ENCODE measurements at places on chromosomes 12 and 14.

- no peak for DNase-seq
Observed at GRCh38 chr12:78853231-78853630, 11.3 kb upstream of the SYT1 start.

DNA sequence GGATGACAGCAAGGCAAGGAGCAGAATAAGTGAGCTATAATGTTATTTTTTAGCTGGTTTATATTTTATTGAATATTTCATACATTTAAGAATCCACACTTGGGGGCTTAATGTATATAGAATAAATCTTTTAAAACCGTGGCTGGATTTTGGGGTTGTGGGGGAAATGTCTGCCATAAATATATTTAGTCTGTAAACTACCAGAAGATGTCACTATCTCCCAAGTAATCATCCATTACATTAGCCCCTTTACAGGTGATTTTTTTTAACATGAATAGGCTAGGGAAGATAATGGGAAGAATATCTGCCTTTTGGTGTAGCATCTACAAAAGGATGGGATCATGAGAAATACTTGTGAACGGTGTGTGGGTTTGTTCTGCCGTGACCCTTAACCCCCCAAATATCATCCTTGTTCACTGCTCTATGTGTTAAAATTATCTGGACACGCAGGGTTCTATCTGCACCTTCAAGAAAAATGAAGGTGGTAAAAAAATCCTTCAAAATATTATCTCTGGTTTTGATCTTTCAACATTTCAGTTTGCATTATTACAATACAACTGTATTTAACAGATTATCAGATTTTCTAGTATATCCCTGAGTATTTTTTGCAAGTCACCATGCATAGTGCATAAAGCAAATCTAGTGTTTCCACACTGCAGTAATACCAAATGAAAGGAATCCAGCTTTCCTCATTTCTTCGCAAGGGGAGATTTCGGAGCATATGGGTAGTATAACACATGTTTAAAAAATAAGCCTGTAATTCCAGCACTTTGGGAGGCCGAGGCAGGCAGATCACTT is 8.0 kb upstream of the SLC17A8 start:
- no peak for DNase-seq

GRCh38 chr12:1613860-1614259 is 15.2 kb upstream of the WNT5B start:
- DNase-seq, result no peak

GRCh38 chr12:64663015-64663414 is 52.7 kb downstream of the RASSF3 start:
- DNase-seq, result no peak

GRCh38 chr12:48774516-48774915 is 14.4 kb downstream of the ADCY6 start:
- DNase-seq, result no peak

DNA sequence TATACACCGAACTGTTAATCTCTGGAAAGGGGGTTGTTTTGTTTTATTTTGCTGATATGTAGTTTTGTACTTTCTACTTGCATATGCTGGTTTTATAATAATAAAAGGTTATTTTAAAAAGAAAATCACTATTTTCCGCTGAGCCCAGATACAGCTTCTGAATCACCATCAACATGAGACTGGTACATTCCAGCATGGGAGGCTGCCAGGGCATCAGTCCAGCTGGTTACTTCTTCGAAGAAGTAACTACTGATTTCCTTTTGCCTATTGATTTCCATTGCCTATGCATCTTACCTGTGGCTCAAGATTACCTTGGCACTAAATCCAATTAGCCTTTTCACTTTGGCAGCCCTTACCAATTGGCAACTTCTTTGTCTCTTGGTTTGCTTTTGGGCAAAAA is 11.7 kb upstream of the OSBPL8 start:
- no peak for DNase-seq

DNA sequence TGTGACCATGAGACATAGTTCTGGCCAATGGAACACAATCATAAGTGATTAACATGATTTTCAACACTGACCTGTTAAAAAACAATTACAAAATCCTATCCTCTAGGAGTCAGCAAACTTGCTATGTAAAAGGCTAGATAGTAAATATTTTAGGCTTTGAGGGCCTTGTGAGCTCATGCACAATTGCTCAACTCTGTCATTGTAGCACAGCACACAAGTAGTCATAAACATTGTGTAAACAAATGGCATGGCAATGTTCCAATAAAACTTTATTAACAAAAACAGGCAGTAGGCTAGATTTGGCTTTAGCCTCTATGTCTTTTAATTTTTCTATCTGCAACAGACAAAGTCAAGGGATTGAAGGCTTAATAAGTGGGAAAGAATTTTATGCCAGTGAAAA is 350.7 kb downstream of the C12orf50 start:
- DNase-seq, result no peak

DNA sequence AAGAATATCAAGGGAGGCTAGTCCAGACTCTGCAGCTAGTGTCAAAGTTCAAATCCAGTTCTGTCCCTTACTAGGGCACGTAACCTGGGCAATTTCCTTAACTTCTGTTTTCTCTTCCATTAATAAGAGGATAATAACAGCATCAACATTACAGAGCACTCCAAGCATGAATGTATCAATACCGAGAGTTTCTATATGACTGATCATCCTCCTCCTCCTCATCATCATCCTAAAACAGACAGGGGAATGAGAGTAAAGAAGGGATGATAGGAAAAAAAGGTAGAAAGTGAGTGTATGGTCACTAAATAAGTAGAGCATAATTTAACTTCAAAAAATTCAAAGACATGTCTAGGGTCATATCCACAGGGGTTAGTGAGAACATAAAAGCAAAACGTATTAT is 171.4 kb downstream of the NDUFA12 start:
- DNase-seq, result no peak

GRCh38 chr12:108839018-108839889 is 18.1 kb downstream of the SSH1 start:
- DNase-seq, result no peak

DNA sequence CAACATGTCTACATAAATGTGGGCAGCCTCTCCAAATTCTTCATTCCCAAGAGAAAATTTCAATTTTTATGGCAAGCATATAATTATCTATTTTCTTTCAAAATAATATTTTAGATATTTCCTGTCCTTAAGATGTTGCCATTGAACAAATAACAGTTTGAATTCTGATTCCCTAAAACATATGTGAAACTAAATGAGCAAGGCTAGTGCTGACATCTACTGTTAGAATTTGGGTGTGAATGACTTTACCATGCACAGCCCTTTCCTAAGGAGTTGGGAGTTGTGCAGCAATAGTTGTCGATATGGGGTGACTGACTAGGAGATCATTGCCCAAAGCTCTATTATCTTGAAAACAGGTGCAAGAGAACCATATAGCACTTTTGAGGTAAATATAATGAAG is 108.2 kb upstream of the SLC38A4 start:
- no peak for DNase-seq

- no peak for DNase-seq
Observed at GRCh38 chr14:39628087-39628486, 195.9 kb upstream of the FBXO33 start.

- no peak for DNase-seq
Observed at GRCh38 chr12:45878630-45879255, 111.6 kb downstream of the SCAF11 start.

GRCh38 chr12:129096968-129097367 is 243.7 kb downstream of the GLT1D1 start:
- no peak for DNase-seq

GRCh38 chr14:39383026-39383660 is 49.1 kb downstream of the FBXO33 start:
- DNase-seq, result no peak

DNA sequence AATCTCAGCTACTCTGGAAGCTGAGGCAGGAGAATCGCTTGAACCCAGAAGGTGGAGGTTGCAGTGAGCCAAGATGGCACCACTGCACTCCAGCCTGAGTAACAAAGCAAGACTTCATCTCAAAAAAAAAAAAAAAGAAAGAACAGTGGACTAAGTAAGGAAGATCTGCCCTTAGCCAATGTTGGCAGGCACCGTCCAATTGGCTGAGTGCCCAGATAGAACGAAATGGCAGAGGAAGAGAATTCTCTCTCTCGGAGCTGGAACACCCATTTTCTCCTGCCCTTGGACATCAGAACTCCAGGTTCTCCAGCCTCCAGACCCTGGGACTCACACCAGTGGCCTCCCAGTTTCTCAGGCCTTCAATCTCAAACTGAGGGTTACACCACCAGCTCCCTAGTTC is 49.9 kb downstream of the ESR2 start:
- DNase-seq, result no peak

DNA sequence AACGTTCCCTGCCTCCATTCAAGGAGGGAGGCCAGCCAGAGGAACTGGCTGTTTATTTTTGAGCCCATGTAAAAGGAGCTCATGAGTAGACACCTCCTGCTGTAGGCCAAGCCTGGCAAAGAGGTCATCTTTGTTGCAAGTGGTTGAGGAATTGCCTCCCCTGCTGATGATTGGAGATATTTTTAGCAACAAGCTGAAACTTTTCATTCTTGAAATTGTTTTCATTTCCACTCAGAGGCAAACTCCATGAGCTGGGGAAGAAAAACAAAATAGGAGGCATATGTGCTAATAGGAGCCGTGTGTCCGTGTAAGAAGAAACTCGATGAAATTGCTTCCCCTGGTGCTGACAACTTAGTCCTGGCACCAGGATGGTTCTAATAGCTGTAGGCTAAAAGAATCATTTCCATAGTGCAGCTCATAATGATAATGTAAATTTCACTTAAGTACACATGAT is 440.1 kb upstream of the FAR2 start:
- DNase-seq, result no peak

GRCh38 chr12:13595536-13596443 is 385.6 kb downstream of the GRIN2B start:
- DNase-seq, result no peak

- DNase-seq, result no peak
Observed at GRCh38 chr12:115385141-115385540, 701.2 kb upstream of the TBX3 start.

DNA sequence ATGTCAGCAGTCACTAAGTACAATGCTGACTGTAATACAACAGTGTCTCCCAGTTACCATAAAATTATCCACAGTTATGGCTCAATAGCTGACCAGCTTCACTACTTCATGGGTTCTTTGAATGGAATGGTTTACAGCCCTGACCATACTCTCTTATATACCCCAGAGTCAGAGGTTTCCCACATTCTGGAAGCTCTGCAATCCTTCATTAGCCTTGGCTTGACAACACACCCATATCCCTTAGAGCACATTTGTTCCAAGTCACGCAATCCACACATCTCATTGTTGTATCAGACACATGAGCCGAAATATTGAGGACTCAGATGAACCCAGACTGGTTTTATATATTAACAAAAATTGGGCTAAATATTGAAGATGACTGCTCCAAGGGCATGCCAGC is 209.4 kb upstream of the PLXNC1 start:
- DNase-seq, result no peak
